ENCODE measurements at places on chromosomes 6 and 20.

DNA sequence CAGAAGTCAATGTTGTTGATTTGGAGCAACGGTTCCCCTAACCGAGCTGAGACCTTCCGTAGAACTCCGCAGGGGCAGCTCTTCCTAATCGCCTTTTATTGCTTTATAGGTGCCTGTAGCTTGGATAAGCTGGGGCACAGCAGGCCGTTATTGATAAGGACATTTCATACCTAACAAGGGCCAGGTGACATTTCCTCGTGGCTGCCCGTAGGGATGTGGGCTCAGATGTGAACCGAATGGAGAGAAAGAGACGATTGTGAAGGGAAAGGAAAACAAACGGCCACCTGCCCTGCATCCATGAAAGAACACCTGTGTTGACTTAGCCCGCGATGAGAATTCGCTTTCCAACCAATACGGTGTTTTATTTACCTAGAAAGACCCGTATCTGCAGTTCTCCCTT, 53.3 kb upstream of the DACT2 start:
- no peak for DNase-seq

DNA sequence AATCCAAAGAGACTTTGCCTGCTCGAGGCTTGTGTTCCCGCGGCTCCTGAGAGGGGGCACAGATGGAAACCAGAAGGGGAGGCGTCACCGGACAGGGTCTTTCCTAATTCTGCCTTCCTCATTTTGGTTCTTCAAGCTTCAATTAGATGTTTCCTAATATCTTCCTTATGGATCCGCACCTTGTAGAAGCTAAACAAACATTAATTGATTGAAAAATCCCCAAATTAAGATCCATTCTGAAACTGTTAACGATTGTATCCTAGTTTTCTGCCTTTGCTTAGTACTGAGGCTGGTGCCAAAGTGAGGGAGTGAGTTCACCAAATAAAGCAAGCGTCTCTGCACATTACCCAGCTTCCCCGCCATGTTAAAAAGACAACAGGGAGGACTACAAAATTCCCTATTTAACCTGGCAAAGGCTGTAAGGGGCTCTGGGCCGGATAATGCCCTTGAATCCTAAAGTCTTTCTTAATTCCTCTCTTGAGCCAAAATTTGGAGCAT, 123.2 kb downstream of the GPX5 start:
- no peak for DNase-seq

DNA sequence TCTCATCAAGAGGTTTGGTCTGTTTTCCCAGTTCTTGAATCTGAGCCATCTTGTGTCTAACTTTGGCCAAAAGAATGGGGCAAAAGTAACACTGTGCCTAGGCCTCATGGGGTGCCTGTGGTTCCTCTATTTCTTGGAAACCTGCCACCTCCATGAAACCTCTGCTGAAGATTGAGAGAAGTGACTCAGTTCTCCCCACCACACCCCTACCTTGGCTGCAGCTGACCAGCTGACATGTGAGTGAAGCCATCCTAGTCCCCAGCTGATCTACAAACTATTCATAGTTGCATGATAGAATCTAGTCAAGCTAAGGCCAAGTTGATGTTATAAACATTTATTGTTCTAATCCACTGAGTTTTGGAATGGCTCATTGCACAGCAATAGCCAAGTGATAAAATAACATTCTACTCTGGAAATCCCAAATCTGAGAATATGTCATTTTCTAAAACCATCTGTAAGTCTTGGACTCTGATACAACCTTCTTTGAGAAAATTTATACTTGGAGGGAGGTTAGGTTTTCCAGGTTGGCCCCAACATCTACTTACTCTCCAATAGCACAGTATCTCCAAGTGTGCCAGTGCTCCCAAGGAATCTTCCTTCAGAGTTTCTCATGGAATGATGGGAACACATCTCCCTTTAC, 107.0 kb upstream of the SMLR1 start:
- DNase-seq = no peak

DNA sequence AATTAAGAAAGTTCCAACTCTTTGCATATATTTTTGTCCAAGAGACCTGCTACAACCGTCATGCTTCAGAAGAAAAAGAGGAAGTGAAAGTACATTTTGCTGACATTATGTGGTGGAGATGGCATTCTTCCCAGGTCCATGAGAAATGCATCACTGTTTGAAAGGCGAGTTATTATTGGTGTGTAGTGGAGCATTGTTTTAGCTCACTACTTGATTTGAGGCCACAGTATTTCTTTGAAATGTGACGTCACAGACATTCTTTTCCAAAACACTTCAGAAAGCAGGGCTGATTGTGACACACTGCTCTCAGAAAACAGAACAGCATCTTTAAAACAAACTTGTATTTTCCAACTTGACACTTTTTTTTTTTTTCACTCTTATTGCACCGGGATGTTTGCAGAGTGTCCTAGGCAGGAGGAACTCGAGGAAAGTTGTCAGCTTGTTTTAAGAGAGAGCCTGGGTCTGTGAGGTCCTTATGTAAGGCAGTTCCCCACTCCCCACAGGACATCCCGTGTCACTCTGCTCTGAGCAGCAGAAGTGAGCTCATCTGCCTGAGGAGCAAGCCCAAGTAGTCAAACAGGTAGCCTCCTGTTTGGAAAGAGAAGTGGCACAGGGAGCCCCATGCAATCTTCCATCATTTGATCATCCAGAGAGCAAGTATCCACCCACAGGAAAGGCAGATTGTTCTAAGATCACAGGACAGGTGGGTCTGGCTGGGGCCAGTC, 1.1 kb downstream of the SPTLC3 start:
- no peak for DNase-seq

DNA sequence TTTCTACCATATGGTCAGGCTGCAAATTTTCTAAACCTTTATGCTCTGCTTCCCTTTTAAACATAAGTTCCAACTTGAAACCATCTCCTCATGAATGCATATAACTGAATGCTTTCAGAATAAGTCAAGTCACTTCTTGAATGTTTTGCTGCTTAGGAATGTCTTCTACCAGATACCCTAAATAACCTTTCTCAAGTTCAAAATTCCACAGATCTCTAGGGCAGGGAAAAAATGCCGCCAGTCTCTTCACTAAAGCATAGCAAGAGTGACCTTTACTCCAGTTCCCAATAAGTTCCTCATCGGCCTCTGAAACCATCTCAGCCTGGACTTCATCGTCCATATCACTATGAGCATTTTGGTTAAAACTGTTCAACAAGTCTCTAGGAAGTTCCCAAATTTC, 1011.2 kb upstream of the CITED2 start:
- DNase-seq = no peak

GRCh38 chr20:51077686-51078060, 54.8 kb upstream of the KCNG1 start:
- no peak for DNase-seq

GRCh38 chr6:121333196-121333595, 1.1 kb downstream of the TBC1D32 start:
- DNase-seq = no peak

GRCh38 chr6:4210629-4211419, 75.4 kb upstream of the ECI2 start:
- peak; percentile 4 for DNase-seq

DNA sequence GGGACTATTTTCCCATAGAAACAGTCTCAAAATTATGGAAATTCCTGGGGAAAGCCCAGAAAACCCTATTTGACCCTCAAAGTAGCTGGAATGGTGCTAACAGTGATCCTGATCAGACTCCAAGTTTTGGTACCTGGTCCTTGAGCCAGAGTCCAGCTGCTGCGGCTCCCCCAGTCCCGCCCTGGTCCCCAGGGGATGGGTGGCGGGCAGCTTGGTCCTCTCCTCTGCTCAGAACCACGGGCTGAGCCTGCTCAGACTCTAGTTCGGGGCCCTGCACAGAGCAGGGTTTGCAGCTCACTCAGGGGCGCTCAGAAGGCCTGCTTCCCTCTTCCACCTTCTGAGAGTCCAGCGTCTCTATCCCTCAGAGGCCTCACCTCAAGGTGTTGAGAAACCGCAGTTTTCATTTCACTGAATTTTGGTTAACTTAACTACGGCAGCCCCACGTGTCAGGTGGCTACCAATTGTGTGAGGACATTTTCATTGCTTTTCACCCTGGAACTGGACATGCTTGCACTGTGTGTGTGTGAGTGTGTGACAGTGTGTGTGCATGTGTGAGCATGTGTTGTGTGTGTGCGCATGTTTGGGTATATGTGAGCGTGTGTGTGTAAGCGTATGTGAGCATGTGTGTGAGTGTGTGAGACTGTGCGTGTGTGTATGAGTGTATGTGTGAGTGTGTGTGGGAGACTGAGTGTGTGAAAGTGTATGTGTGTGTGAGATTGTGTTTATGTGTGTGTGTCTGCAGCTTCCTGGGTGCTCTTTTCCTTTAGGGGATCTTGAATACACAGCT, 44.2 kb upstream of the PDE10A start:
- DNase-seq = no peak

DNA sequence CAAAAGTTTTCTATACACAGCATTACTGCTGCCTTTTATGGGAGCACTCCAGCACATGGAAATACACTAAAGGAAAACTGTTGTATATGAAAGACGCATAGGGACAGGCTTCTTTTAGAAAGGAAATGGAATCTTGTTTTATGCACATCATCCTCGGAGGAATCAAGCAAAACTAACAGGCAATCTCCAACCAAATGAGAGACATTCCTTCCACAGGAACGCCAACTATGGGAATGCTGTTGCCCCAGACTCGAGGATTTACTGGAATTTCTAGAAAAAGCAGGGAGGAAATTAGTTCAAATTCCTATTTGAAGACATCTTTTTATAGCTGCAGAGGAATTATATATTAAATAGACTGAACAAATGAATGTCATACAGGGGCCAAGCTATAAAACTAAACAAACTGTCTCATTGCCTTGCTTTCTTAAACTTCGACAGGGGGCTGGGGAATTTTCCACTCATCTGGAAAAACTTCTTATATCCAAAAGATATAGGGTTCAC, 52.2 kb downstream of the LYRM4 start:
- no peak for DNase-seq

- DNase-seq = no peak
Measured at GRCh38 chr20:38528167-38528566, 52.8 kb upstream of the ADIG start.

DNA sequence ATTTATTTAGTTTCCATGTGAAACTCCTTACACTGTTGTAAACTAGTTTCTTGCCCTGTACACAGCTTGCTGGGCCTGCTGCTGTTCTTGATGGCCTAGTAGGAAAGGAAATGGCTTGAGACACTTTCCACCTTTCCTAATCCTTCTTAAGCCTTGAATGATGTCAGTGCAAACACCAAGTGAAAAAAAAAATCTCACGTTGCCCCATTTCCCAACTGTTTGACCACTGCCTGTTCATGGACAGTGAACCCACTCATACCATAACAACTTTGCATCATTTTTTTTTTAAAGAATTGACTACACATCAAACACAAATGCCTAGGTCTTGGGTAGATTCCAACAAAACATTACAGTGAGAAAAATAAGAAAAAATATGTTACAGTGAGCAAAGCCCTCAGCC, 653.6 kb upstream of the FLRT3 start:
- no peak for DNase-seq

GRCh38 chr6:1297746-1298145, 14.2 kb upstream of the FOXQ1 start:
- no peak for DNase-seq
